ENCODE measurements at places on chromosomes 4 and X.
A peak's percentile ranks its signal among the peaks of the same experiment; 100 is the strongest.

- no peak for DNase-seq
Measured at GRCh38 chr4:78673337-78673736, 102.8 kb upstream of the BMP2K start.

DNA sequence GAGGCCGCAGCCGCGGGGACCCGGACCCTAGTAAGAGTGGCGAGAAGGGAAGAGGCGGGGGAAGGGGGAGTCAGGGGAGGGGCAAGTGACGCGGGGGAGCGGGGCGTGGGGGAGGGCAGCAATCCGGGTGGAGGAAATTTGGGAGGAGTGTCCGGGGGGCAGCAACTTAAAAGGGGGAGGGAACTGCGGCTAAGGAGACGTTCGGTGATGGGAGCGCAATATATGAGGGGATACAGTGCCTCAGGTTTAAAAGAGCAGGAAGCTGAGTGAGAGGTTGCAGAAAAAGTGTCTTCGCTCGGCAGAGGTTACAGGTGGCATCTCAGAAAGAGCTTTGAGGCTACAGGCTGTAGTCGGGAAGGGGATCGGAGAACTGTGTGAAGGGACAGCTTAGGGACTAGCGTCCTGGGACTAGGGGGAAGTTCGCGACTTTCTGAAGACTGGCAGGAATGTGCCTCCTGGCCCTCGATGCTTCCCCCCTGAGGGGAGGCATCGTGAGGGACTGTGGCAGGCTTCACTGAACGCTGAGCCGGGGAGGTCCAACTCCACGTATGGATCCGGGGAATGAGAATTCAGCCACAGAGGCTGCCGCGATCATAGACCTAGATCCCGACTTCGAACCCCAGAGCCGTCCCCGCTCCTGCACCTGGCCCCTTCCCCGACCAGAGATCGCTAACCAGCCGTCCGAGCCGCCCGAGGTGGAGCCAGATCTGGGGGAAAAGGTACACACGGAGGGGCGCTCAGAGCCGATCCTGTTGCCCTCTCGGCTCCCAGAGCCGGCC is 519 bp downstream of the FOXO4 start:
- peak; percentile 59 for DNase-seq

- no peak for DNase-seq
Measured at GRCh38 chrX:30906726-30907125, 17.7 kb upstream of the TAB3 start.

- no peak for DNase-seq
Measured at GRCh38 chr4:6461301-6462165, 10.9 kb downstream of the PPP2R2C start.

All from CD4-positive, alpha-beta T cell treated with Interleukin-15 for 4 hours (primary cell).